ENCODE measurements at places on chromosomes 1 and 21.

DNA sequence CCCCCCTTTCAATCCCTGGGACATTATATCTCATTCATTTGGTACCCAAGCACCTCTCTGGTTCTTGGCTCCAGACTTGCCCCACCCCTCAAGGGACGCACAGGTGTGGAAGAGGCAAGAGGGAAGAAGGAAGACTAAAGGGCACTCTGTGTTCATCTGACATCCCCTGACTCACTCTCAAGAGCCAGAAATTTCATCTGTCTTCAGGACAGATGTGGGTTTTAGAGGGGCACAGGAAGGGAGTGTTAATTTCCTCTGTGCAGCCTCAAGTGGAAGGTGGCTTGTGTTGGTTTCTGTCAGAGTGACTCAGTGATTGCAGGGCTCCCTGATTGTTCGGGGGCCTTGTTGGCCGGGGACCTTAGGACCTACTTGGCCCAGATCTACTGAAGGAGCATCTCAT, 2.4 kb downstream of the C2CD4D start:
- no peak for DNase-seq

GRCh38 chr1:145706086-145706664, 993 bp downstream of the PDZK1 start:
- DNase-seq, result no peak

DNA sequence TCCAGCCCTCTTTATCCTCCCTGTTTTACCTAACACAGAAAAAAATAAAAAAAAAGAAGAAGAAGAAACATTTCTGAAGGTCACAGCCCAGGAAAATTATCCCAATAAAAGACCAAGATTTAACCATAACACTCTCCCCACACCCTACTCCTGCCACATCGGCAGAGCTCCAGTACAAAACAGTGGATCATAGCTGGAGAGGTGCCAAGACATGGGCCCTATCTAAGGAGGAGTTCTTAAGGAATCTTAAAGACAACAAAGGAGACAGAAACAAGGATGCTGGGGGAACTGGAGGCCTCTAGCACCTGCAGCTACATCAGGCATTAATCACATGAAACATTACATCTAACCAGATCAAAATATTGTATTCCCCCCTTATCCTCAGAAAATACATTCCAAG, 432.8 kb downstream of the MATN1 start:
- DNase-seq, result no peak

GRCh38 chr1:81220614-81221071, 580.1 kb upstream of the ADGRL2 start:
- DNase-seq, result no peak

DNA sequence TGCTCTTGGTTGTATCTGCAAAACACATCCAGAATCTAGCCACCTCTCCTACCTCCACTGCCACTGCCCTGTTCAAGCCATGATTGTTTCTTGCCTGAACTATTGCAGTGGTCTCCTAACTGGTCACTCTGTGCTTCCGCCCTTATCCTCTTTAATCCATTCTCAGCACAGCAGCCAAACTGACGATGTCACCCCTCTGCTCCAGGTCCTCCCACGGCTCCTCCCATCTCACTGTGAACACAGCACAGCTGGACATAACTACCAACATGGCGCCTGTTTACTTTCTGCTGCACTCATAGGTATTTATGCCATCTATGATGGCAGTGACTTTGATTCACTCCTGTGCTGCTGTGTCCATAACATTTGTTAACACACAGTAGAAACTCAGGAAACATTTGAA, 406.7 kb downstream of the DISC1 start:
- DNase-seq, result no peak

DNA sequence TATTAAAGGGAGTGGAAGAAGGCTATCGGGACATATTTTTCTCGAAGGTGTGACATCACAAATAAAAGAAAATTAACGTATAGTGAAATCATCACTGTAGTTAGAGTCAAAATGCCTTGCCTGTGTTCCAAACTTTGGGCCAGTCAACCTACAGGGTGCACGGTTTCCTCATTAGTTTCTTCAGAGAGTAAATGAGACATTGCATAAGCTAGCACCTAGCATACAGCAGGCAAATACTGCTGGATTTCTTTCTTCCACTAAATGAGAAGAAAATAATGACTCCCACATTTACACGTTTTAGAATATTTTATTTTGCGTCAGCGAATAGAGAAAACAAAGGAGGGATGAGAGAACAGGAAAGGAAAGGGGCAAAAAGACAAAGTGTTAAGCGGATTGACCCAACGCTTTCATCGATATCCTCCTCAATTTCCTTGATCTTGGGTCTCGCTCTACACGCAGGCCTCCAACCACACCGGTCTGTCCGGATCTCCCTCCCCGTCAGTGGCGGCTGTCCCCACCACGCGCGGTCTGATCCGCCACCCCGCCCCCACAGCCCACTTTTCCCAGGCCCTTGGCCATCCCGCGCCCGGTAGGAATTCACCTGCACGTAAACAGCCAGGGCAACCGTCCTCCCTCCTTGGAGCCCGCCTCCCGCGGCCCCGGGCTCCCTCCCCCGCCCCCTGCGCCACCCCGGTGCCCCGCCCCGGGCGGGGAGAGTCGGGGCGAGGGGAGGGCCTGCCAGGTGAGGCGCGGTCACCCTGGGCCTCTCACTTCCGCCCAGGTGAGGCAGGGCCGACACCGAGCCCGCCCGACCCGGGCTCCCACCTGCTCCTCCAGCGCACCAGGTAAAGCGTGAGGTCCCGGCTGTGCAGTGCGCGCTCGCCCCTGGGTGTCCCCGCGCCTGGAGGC, at the start of gene PATJ:
Gene PATJ (plus strand): TSS at position 770 of the 909 bp plus-strand sequence. CDS start 20,413 bp downstream, outside the sequence.
- DNase-seq, result no peak

DNA sequence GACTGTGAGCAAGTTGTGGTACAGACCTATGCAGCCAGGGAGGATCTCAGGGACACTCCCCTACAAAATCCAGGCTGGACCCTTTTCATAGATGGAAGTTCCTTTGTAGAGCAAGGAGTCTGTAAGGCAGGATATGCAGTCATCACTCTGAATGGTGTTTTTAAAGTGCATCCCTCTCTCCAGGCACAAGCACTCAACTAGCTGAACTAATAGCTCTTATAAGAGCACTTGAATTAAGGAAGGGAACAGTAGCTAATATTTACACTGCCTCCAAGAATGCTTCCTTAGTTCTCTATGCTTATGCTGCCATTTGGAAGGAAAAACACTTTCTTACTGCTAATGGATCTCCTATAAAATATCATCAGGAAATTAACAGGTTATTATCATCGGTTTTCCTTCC, 27.0 kb upstream of the SMYD3 start:
- DNase-seq, result no peak

GRCh38 chr1:210696709-210697108, 368.0 kb downstream of the HHAT start:
- no peak for DNase-seq

- DNase-seq, result no peak
These were observed 393.2 kb downstream of the RPS6KC1 start for GRCh38 chr1:213444224-213444623.

- no peak for DNase-seq
These were observed 70.1 kb downstream of the TENT5C start for GRCh38 chr1:117675907-117676430.

DNA sequence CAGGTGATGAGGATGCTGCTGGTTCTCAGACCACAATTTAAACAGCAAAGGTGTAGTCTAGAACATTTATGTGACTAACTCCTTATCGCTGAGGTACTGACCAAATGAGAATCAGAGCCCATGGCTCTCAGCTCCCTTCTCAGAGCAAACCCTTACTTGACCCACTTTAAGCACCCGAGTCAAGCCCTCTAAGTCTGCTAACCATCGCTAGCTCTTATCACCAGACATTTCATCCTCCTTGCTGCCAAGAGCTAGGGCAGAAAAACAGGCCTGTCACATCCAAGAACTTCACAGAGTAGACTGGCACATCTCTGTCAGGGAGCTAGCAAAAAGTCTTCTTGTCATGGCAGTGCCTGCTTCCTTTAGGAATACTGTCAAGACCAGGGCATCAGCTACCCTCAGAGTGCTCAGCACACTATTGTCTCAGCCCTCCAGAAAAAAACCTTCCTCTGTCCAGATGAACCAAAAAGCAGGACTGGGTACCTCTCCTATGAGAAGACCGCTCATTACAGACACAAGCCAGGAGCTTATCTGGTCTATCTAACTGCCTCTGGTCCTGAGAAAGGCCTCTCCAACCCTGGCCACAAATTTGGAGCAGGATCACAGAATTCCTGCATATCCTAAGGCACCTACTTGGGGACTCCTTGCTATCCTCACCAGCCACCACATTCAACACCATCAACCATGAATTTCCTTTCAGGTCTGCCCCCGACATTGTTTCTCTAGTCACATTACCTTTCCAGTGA, 26.2 kb downstream of the ERI3 start:
- DNase-seq, result no peak

- no peak for DNase-seq
These were observed 186.1 kb downstream of the MATN1 start for GRCh38 chr1:30537279-30537678.

GRCh38 chr1:246107516-246108277, 399.4 kb downstream of the SMYD3 start:
- DNase-seq, result peak; percentile 37

GRCh38 chr1:27632387-27633297, 2.3 kb downstream of the FGR start:
- DNase-seq, result no peak

GRCh38 chr1:172356620-172357019, 63.9 kb upstream of the C1orf105 start:
- DNase-seq, result no peak

GRCh38 chr1:234231061-234231892, 142.0 kb upstream of the COA6 start:
- DNase-seq, result no peak

DNA sequence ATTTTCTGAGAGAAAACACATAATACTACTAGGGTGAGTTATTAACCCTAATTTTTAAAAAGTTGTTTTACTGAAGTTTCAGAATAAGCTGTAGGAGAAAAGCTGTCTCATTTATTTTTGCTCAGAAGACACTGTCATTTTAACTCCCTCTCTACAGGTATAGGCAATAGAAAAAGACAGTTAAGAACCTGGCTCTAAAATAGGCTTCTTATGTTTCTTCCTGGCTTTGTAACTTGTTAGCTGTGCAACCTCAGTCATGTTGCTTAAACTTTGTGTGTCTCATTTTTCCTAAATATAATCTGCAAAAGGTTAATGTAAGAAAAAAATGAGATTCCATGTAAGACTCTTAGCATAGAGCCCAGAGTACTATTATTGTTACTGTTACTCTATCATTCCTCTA, 64.4 kb downstream of the TTLL7 start:
- no peak for DNase-seq

DNA sequence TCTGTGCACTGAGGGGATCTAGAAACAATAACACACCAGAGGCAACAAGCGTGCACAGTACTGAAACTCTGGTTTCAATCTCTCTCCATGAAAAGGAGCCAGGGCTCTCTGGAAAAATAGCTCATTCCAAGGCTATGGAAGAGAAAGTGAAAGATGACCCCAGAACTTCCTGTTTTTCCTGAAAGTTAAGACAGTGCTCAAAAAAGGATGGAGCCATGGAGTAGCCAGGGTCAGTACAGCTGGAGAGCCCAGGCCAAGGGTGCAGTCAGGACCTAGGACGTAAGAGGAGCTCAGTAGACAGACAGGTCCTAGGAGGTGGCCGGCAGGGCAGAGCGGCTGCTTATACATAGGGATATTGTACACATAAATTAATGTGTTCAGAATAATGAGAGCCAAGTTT, 19.1 kb downstream of the NOL9 start:
- DNase-seq, result no peak

DNA sequence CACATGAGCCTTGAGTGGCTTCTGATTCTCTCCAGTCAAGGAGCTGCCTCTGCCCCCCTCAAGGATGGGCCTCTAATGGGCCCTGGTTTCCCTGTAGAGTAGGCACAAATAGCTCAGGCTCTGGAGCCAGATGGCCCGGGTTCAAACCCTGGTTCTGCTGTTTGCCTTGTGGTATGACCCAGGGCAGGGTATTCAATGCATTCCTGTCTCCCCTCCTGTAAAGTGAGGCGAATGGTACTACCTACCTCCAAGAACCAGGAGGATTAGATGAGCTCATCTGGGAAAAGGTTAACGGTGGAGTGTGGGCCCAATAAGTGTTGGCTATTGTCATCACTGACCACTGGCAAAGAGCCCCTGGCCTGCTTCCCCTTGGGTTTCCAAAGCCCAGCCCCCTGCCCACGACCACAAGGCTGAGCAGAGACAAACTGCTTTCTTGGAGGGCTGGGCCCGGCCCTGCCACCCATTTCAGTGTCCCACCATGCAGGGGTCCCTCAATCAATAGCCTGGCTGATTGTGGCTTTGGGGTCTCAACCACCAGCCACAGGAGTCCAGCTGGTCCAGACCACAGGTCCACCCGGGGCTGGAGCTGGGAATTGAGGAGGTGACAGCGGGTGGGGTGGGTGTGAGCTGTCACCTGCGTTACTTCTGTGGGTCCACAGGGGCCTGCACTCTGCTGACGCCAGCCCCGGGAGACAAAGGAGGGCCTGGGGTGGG, 115.6 kb upstream of the RUNX3 start:
- DNase-seq, result no peak

DNA sequence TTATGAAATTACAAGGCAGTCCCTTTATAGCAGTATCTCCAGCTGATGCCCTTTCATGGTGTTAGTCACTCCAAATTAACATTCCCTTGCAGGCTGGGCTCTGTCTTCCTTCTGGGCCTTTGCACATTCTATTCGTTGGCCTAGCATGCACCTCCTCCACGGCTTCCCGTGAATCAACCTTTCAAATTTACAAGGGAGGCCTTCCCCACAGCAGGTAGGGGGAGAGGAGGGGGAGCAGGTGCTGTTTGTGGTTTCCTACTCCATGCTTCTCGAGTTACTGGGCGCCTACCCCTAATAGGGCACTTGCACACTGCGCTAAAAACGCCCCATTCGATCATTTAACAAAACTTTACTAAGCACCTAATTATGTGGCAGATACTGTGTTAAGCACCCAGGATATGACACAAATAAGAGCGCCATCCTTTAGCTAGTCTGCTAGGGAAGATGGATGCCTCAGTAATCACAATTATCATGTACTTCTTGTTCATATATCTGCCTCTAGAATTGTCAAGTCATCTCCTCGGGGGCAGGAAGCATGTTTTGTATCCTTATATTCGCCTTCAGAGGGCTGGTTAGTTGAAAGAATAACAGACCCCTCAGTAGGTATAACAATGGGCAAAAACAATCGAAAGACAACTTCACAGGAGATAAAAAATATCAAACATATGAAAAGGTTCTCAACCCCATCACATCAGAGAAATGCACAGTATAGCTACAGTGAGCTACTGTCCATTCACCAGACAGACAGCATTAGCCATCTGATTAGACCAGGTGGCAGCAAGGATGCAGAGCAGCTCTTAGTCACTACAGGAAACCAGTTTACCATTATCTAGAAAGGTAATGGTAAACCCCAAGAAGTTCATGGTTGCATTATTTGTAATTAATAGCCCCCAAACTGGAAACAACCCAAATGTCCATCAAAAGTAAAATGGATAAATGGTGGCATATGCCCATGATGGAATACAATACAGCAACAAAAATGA, 1.7 kb upstream of the ADAR start:
- no peak for DNase-seq

GRCh38 chr1:230517786-230518185, 91.7 kb upstream of the PGBD5 start:
- no peak for DNase-seq

GRCh38 chr21:35529171-35529863, 480.2 kb upstream of the RUNX1 start:
- no peak for DNase-seq
